ENCODE measurements at places on chromosomes 1 and 21.

- no peak for DNase-seq
These were observed 26.6 kb downstream of the C8B start for GRCh38 chr1:56939209-56939608.

GRCh38 chr1:109296782-109297181 lies 10.0 kb downstream of the MYBPHL start:
- no peak for DNase-seq

- no peak for DNase-seq
These were observed 338.7 kb downstream of the VAV3 start for GRCh38 chr1:107626073-107626796.

DNA sequence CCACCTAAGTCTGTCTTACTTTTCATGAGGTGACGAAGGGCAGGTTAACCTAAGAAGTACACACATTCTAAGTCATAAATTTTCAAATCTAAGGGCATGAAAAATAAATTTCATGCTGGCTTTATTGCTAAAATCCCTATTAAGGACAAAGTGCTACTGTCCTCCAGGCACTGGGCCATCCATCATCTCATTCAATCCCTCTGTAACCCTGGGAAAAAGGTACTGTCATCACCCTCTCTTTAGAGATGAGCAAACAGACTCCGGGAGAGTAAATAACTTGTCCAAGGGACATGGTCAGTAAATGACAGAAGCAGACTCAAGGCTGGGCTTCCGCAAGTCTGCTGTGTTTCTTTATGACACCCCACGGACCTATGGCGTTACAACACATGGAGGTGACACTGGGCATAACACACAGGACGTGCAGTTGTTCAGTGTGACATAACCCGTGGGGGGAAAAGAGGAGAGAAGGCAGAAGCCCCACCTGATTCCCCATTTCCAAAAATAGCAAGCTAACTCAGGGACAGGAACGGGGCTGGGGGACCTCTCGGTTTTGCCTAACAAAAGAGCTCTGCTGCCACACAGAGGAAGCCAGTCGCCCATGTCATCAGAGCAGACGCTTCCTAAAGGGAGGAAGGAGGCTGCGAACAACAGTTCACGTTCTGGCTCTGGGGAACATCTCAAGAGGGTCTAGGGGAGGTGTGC lies 12.5 kb upstream of the SRM start:
- no peak for DNase-seq

- DNase-seq = no peak
These were observed 88.8 kb upstream of the GPR52 start for GRCh38 chr1:174358786-174359453.

GRCh38 chr1:33971018-33971710 lies 107.3 kb downstream of the HMGB4 start:
- no peak for DNase-seq

GRCh38 chr1:240304466-240304865 lies 212.8 kb downstream of the FMN2 start:
- DNase-seq = no peak

GRCh38 chr1:167912294-167912693 lies 1.6 kb downstream of the ADCY10 start:
- DNase-seq = no peak

GRCh38 chr21:45096217-45096616 lies 21.8 kb downstream of the ADARB1 start:
- DNase-seq = no peak

GRCh38 chr1:18948913-18949685 lies 7.4 kb downstream of the IFFO2 start:
- DNase-seq = no peak

DNA sequence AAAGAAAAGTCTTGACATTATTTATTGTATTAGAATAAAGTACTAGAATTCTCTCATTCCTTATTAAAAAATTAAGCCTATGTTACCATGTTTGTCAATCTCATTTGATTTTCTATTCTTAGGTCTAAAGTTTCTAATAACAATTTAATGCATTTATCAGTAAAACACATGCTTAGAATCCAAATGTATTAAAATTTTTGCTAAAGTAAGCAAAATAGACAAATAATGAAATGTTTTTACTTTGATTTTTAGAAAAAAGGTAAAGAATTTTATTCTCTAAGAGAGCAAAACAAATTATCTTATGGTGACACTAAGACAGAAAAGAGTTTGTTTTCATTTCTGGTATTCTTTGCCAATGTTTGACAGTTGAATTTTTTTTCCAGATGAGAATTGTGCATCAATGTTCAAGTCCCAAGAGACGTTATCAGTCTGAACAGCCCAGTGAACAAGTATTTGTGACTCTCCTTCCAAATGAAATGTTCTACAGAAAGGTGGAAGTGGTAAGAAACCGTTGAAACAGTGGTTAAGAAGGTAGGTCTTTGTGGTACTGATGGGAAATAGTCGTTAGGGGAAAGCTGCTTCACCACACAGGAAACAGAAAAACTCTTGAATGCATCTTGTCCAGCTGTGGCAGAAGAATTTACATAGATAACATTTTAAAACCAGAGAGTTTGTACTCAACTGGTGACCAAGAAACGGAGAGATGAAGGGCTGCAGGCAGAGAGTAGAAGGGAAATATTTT lies 402.5 kb downstream of the PTPRC start:
- DNase-seq = no peak

DNA sequence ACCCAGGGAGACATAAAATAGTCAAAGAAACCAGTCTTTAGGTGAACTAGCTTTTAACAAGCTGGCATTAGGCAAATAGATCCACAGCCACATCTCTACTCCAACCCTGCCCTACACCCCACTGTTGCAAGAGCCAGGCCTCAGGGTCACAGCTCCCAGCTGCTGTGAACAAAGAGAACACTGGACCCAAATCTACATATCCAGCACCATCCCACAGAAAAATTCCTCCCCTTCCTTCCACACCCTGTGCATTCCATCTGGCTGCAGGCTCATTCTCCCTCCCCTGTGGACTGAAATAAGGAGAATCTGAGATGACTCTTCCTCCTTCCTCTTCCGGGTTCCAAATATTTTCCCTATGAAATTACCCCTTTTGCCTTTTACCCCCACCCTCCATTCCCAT lies 23.2 kb downstream of the DLGAP3 start:
- DNase-seq = no peak

GRCh38 chr1:94039514-94039870 lies 81.5 kb downstream of the ABCA4 start:
- DNase-seq = peak; percentile 30

DNA sequence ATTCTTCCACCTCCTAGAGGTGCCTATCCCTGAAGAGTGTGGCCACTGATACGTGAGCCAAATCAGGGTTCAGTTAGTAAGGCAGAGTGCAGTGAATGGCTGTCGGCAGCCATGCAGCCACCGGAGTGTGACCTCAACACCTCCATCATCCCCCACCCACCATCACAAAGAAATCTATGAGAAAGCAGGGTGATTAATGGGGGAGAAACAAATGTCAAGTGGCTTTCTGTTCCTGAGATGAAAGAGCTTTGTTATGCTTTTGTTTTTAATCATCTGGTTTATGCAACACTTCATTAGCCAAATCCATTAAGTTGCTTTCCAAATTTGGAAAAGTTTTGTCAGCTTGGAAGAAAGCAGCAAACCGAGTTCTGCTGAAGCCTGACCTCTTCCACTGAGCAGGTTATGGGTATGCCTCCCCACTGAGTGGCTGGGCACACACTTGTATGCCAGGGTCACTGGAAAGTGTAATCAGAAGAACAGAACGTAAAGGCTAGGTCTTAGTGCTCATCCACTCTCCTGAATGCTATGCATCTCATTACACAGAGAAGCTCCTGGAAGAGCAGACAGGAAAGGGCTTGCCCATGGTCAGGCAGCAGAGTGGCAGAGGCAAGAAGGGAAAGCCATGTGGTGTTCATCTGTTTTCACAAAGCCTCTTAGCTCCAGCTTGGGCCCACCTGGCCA lies 57.1 kb upstream of the ATP1B1 start:
- no peak for DNase-seq

GRCh38 chr21:21147374-21147745 lies 149.2 kb downstream of the NCAM2 start:
- DNase-seq = no peak
